ENCODE measurements at places on chromosomes 2 and 18.
A peak's percentile ranks its signal among the peaks of the same experiment; 100 is the strongest.

GRCh38 chr18:9775178-9775577 lies 67.1 kb downstream of the RAB31 start:
- no peak for DNase-seq

GRCh38 chr18:22499421-22499820 lies 81.7 kb upstream of the CTAGE1 start:
- DNase-seq, result no peak

DNA sequence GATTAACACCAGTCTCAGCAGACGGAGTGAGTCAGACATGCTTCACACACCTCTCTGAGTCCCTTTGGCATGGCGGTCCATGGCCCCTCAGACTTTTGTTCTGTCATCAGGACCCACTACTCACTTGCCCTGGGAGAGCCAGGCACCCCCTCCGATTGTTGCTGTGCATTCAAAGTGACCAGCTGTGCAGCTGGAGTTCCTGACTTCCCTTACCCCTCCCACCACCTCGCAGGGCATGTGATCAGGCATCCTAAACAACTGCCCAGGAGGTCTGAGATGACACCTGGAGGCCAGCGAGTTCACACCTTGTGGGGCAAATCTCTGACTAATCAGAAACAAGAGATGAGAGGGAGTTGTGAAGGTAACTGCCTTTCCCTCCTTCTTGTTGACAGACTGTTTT lies 35.3 kb upstream of the HDAC4 start:
- DNase-seq, result no peak

DNA sequence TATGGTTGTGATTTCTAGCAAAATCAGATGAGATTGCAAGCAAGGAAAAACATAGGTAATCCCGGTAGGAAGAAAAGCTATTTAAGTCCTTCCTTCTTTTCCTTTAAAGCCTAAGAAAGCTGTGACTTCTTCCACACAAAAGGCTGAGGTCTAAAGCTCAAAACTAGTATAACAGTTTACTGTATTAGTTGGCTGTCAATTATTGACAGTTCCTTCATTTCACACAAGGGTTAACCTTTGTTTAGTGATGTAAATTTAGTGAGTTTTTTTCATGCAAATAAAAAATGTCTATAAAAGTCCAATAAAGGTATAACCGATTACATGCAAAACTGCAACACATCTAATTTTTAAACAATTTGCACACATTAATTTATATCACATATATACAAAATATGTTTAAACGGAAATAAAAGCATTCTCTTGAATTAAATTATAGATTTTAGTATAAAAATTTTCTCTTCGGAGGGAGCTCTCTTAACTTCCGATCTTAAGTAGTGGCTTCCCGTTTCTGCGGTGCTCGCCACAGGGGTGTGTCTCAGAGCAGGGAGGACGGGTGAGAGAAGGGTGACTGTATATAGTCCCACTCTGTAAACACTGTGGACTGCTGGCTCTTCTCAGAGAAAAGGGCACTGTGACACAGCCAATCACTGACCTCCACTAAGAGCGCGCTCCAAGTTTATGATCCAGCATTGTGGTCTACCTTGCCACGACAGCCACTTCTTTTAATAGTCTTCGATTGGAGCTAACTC lies 33.4 kb downstream of the TTR start:
- no peak for DNase-seq

- DNase-seq, result peak; percentile 13
Measured at GRCh38 chr2:45469314-45470099, 141.6 kb downstream of the SRBD1 start.

- no peak for DNase-seq
Measured at GRCh38 chr2:37388074-37388473, 43.6 kb downstream of the QPCT start.

DNA sequence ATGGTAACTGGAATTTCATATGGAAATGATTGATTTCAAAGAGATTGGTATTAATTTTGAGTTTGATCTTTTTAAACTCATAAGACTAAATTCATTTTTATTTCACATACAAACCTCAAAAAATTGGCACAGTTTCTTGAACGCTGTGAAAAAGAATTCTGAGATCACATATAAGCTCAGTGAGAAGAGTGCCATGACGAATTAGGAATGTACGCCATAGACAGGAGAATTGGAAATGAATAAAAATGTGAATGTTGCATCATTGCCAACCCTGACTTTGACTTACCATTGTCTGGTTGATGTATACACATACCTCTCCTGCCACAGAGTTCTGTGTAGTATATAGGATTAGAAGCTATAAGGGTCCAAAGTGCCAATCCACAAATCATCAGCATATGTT lies 290.4 kb upstream of the ZC3H15 start:
- no peak for DNase-seq

GRCh38 chr2:224958462-224958857 lies 83.8 kb downstream of the DOCK10 start:
- no peak for DNase-seq

DNA sequence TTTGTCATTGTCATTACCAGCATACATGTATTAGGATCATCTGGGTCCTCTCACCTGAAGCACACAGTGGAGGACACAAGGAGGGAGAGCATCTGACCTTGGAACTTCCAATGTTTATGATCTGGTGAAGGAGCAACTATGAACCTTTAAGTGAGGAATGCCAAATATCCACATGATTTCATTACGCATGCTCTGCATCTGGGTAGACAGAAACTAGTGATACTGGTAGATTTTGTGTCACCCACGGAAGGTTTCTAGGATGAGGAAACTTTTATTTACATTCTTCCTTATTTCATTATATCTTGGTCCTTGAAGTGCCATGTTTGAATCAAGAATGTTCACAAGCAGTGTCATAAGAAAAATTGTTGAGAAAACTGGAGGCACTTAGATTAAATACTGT lies 32.1 kb downstream of the SPC25 start:
- no peak for DNase-seq

- DNase-seq, result no peak
Measured at GRCh38 chr2:208235860-208236259, 19.0 kb downstream of the IDH1 start.

- DNase-seq, result no peak
Measured at GRCh38 chr18:34370704-34371395, 146.1 kb upstream of the NOL4 start.

DNA sequence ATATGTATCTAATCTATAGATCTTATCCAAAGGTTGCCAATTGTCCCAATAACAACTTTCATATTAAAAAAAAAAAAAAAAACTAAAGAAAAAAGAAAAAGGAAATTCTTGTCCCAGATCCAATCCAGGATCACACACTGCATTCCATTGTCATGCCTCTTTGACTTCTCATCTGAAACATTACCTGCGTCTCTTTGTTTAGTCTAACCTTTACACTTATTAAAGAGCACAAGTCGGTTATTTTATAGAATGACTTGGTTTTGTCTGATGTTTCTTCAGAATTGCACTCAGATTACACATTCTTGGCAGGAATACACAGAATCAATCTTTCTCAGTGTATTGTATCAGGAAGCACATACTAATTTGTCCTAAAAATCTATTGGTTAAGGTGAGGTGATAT lies 392.5 kb upstream of the KLHL29 start:
- DNase-seq, result no peak

GRCh38 chr18:42113529-42114191 lies 158.6 kb downstream of the PIK3C3 start:
- DNase-seq, result no peak

GRCh38 chr2:36351291-36351690 lies 4.3 kb upstream of the CRIM1 start:
- no peak for DNase-seq

DNA sequence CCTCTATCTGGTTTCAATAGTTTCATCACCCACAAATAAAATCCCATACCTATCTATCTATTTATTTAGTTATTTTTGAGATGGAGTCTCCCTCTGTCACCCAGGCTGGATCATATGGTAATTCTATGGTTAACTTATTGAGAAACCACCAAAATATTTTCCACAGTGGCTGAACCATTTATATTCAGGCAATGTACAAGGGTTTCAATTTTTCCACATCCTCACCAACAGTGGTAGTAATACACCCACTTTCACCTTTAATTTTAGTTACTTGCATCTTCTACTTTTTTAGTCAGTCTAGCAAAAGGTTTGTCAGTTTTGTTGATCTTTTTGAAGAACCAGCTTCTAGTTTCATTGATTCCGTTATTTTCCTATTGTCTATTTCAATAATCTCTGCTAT lies 46.1 kb upstream of the PHLPP1 start:
- no peak for DNase-seq

DNA sequence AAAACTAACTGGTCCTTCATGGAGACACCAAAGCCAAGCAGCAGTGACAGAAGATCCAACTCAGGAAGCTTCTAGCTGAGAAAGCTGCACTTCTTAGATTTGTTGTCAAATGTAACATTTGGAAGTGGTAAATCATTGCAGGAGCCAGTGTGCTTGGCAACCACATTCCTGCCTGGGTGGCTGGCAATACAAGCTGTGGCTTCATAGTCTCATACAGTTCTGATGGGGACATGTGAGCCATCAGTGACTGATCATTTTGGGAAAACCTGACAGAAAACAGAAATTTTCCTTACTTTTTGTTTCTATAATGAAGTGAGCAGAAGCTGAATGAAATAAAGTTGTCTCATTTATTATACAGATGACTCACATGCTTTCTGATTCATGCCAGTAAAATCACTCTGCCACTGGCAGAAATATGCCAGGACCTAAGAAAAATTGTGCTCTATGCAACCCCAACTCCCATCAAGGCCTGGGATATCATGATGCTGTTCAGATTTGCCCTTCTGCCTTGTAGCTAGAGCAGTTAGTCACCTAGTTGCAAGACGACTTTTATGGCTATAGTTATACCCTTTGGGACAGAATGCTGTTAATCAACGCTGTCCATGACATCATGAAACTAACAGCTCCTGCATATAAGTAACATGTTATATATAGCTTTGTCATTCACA lies 508.1 kb downstream of the ADCYAP1 start:
- DNase-seq, result no peak

DNA sequence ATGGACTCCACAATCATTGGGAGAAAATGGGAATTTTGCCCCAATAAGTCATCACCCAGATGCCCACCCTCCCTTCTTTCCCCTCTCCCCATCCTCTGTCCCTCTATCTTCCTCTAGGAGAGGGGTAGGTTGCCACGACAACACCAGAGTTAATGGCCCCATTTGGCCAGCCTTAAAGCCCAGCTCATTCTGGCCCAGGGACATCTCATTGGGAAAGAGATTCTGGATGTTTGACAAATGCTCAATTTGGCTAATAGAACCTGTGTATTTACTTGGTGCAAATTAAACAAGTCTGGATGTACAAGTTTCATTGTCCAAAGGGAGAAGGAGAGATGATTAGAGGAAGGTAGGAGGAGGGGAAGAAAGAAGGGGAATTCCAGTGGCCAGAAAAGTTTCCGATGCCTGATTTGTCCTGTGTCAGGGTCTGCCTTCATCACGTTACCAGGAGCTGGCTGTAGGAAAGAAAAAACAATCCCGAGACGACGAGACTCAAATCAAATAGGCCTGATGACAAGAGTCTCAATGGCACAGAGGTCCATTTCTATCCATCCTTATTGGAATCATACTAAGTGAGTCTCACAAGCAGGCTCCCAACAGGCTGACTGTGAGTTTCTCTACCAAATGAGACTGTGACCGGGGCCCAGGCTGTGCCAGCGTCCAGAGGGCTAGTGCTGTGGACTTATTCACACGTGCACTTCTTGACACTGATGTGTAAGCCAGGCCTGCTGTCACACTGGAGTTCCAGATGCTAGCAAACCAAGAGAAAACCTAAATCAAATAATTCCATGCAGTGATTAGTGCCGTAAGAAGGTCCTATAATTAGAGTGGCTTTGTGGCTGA lies 265.2 kb upstream of the APCDD1 start:
- DNase-seq, result no peak

GRCh38 chr2:128473175-128474035 lies 154.7 kb upstream of the HS6ST1 start:
- no peak for DNase-seq

GRCh38 chr2:112812318-112813267 lies 24.0 kb downstream of the IL1B start:
- DNase-seq, result no peak

- DNase-seq, result no peak
Measured at GRCh38 chr2:523698-524270, 153.4 kb downstream of the TMEM18 start.

DNA sequence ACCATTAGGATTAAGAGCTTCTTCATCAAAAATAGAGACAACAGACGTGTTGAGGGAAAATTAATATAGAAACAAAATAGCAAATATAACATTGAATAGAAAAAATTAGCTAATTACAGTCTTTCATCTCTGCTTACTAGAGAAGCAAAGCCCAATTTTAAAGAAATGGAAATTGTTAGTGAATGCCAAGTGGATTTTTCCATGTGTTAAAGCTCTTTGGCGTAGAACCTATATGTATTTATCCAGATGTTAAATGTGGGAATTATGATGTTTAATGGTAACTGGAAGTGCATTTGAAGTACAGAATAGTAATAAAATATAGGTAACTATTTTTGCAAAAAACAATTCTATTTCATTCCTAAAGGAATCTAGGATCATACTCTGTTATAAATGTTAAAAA lies 212.0 kb upstream of the COL3A1 start:
- DNase-seq, result no peak

- DNase-seq, result no peak
Measured at GRCh38 chr2:74975016-74975415, 16.6 kb downstream of the POLE4 start.

GRCh38 chr2:145022666-145023333 lies 502.9 kb upstream of the ZEB2 start:
- no peak for DNase-seq

DNA sequence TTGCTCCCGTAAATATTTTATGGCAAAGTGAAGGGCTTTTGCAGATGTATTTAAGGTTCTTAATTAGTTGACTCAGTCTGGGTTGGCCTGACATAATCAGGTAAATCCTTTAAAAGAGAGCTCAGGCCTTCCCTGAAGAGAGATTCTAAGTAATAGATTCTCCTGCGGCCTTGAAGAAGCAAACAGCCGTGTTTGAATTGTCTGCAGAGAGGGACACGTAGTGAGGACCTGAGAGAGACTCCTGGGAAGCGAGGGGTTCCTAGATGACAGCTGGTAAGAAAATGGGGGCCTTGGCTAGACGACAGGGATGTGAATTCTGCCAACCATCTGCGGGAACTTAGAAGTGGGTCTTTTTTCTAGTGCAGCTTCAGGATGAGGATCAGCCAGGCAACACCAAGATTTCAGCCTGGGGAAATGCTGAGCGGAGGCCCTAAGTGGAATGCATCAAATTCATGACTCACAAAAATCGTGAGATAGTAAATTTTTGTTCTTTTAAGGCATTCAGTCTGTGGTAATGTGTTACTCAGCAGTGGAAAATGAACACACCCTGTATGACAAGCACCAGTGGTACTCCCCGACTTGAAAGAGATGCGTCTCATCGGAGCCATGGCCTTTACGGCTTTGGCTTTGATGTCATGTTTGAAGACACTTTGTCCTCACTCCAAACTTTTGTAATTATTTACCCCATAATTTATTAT lies 62.1 kb upstream of the SMIM21 start:
- DNase-seq, result no peak

- no peak for DNase-seq
Measured at GRCh38 chr18:54616220-54616848, 25.3 kb downstream of the DYNAP start.

GRCh38 chr2:100142393-100142792 lies at the start of gene AFF3:
TSS of gene AFF3 (minus strand) at chr2:100142590. CDS start at chr2:100104454, 38,136 bp downstream.
- no peak for DNase-seq

- DNase-seq, result peak; percentile 31
Measured at GRCh38 chr18:2881088-2881839, 34.5 kb downstream of the EMILIN2 start.

Measured in SHP77 (cell line).